Smooth muscle cell of bladder (primary cell): ENCODE measurements at places on chromosomes 7 and 10. TPM values are rescaled to one million over a fixed set of nuclear protein-coding genes. Genes with fewer than 3 reads are reported as not detected.

KLF14 gene
- total RNA-seq: 0.09 TPM in 1 of 2 replicates, not detected in the other

SRRM3 gene
- total RNA-seq: 1.1 and 2.0 TPM in 2 replicates

FAM180A gene
- 2.3 and 5.5 TPM in 2 replicates for total RNA-seq

RAB19 gene
- total RNA-seq: not detected in 2 replicates
